ENCODE measurements at places on chromosomes 7 and 10. TPM values are rescaled to one million over a fixed set of nuclear protein-coding genes. Genes with fewer than 3 reads are reported as not detected.

LRRD1 gene
- total RNA-seq: not detected

NAT16 gene
- total RNA-seq: 0.26 TPM

NDUFB2 gene
- total RNA-seq: 140 TPM

VOPP1 gene
- 30.6 TPM for total RNA-seq

SLC26A5 gene
- total RNA-seq: not detected

PRPS1L1 gene
- not detected for total RNA-seq

HDAC9 gene
- 12.9 TPM for total RNA-seq

FIGNL1 gene
- total RNA-seq: 2.0 TPM

RSPH10B gene
- total RNA-seq: not detected

SLC16A12 gene
- 26.7 TPM for total RNA-seq

SYT15 gene
- total RNA-seq: 6.3 TPM

RBP4 gene
- total RNA-seq: 22.1 TPM

IFIT3 gene
- 2.3 TPM for total RNA-seq

PHYH gene
- total RNA-seq: 22.1 TPM

KCP gene
- total RNA-seq: 0.33 TPM

SLC39A12 gene
- total RNA-seq: not detected

ATP6V1F gene
- total RNA-seq: 45.8 TPM

- DNase-seq: no peak
Measured at GRCh38 chr7:24158975-24159374, 125.0 kb upstream of the NPY start.

DNA sequence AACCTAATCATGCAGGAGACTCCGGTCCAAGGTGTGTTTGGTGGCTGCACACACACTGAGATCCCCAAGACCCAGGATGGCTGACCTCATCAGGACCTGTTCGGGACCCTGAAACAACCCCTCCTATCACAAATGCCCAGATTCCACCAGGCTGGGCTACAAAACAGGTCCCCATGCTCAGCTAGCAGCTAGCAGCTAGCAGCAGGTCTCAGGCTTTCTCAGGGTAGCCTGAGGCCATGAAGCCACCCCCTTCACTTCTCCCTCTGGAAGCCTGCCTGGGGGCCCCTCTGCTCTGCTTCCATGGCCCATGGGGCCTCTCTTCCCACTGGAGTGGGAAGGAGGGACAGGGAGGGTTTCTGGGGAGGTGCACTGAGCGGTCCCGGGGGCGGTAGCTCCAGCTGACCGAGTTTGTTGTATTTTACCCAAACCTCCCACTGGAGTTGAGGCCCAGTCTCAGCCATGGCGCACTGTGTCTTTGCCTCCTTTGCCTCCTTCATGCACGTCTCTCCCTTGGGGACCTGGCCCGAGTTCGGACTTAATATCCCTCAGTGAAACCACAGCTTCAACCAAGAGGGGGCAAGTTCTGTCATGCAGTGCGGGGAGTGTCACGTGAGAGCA lies 95.1 kb upstream of the GPR26 start:
- DNase-seq: no peak

- no peak for DNase-seq
Measured at GRCh38 chr10:126384269-126384873, 3.9 kb downstream of the ADAM12 start.

- DNase-seq: no peak
Measured at GRCh38 chr10:2688958-2689357, 378.4 kb upstream of the PFKP start.

DNA sequence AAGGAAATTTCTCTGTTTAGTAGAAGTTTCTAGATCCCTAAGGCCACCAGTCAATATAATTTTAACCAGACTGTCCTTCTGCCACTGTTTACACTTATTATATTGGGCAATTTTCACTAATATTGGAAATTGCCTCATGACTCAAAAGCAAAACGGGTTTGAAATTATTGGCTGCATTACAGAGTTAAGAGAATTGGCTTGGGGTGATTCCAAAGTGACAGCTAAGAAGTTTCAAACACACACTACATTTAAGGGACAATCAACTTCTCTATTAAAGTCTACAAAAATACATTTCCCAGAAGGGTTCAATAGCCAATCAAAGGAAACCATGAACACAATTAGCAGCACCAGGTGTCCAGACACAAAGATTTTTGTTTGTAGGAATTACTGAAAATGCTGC lies 111.9 kb downstream of the NEBL start:
- no peak for DNase-seq

DNA sequence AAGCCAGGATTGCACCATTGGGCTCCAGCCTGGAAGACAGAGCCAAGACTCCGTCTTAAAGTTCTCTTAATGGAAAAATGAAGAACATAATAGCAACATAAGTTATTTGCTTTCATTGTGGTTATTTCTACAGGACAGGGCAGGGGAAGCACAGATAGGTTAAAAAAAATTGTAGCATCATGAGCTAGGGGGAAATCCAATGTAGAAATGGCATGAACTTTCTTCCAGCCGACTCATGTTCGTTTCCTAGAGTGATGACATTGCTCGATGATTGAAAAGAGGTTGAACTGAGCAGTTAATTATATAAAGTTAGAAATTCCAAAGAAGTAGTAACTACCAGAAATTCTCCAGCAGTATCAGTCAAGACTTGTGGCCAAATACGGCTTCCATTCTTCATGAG lies 64.9 kb downstream of the DAGLB start:
- no peak for DNase-seq

DNA sequence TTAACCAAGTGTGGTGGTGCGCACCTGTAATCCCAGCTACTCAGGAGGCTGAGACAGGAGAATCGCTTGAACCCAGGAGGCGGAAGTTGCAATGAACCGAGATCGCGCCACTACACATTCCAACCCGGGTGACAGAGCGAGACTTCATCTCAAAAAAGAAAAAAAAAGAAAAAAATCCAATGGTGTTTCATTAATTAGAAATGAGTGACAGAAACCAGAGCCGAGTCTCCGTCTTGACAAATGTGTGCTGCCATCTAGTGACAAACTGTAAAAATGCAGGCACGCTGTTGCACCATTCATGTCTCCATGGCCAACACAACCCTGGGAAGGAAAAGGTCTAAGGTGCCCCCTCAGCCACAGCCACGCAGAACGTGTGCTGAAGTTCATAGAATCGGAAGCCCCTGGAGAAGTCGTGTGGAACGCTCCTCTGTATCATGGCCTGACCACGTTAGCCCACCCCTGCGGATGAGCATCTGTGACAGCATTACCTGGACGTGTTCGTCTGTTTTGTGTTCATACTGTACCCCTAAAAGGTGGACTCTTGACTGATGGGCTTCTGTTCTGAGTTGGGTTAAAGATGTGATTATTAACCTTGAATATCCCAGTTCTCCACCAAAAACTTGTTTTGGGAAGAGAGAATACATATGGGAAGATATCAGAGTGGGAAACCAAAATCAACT lies 94.9 kb downstream of the LYZL2 start:
- DNase-seq: peak; percentile 75

DNA sequence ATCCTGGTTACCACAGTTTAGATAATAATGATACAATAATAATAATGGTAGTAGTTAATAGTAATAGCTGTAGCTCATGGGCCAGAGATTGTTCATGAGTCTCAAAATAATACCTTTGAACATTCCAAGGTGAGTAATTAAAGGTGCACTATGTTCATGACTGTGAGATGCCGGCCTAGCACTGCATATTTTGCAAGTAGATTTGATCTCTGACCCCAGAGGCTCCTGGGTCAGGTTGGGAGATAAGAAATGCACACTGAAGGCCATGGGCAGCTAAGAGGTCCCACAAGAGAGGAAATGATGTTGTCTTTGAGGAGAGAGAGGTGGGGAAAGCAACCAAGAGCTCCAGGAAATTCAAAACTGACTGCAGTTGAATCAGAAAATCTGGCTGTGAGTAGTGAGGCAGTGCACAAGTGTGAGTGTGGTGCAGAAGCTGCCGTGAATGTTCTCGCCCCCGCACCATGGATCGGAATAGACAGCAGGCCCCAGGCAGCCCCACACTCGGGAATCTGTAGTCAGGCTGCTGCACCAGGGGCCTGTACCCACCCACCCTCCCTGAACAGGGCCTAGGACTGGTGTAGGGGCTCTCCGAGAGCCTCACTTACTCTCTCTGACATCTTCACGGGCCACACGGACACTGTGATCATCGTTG lies 11.9 kb downstream of the CPXM2 start:
- DNase-seq: no peak

- DNase-seq: peak; percentile 42
Measured at GRCh38 chr10:98349508-98349922, 65.5 kb downstream of the PYROXD2 start.

DNA sequence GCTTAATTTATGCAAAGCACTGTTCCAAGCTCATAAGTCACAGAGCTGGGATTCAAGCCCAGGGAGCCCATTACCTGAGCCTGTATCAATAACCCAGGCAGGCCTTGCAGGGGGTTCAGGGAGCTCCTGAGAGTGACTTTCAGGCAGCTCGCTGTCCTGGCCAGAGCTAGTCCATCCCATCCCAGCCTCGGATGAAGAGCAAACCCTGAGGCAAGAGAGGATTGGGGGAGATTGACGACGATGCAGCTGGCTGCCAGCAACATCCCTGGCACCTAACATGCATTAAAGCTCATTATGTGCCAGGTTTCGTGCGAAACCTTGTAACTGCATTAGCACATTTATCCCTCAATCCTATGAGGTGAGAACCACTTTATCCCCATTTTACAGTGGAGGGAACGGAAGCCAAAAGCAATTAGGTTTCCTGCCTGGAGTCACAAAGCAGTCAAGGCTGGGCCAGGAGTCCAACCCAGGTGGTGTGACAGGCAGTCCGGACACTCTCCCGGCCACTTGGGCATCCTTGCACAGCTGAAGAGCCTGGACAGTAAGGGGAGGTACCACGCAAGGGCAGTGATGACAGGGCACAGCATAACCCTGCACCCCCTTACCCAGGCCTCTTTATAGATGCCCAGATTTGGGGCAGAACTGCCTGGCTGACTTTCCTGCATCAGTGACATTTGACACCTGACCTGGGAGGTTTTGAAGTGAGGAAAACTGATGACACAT lies 129.8 kb upstream of the CHST15 start:
- no peak for DNase-seq

DNA sequence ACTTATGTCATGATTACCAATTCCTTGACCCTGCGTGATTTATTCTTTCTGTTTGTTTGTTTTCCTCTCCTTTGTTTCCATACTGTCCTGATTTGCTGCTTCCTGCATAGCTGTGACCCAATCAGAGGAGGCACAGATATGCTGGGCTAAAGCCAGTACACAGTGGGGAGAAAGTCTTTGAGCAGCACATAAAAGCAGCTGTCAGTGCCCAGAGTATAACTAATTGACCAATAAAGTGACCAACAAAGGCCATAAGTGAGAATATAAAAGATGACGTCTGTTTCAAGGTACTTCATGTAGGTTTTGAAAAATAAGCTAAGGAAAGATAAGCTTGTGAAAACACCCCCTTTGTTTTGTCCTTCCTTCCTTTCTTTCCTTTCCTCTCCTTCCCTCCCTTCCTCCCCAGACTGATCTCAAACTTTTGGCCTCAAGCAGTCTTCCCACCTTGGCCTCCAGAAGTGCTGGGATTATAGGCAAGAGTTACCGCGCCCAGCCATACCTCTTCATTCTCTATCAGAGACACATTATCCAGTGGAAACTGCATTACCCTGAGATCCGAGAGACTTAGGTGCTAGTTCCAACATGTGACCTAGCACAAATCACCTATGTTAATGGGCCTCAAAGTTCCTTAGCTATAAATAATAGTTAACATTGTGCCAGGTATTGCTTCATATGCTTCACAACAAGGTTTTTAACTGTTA lies 17.0 kb downstream of the BCAP29 start:
- no peak for DNase-seq

DNA sequence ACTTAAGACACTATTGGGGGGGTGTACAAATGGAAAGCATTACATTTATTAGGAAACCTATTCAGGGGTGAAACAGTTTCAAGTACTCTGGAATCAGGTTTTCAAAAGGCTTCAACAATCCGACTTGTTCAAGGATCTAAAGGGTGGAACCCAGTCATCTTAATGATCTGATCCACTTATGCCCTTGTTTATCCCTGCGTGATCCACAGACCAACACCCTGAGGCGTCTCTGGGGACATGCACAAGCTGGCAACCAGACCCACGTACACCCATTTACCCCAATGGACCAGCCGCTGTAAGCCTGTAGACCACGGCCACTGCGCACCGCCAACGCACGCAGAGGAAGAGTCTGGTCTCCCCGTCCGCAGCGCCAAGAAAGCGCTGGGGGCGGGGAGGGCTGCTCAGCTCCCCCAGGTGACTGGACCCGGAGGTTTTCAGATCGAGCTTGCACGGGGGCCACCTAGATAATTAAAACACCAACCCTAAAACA lies 13.4 kb downstream of the HNRNPF start:
- peak; percentile 22 for DNase-seq

- no peak for DNase-seq
Measured at GRCh38 chr10:49394933-49395740, 752 bp downstream of the DRGX start.

DNA sequence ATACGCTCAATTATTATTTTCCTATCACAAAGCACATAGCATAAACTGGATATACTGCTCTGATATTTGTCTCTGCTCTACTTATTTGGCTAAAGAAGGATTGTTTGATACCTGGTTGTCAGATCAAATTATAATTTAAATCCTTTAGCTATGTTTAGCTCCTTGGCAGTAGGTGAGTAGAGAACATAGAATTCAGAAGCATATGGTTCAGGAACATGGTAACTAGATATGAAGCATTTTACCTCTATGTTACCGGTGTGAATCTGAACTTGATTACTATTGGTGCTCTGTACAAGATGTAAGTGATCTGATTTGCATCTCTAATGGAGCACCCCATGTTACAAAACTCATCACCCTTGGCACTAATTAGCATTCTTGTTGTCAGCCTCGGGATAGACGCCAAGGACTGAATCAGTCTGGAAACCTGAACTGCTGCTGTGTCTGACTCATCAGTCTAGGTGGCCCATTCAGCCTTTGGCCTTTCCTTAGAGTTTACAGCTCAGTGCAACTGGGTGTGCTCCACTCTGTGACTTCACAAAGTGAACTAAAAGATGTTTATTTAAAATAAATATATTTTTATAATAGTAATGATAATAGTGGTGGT lies 12.3 kb upstream of the MYPN start:
- peak; percentile 64 for DNase-seq

GRCh38 chr7:141651417-141651816 lies 50.5 kb downstream of the DENND11 start:
- no peak for DNase-seq

GRCh38 chr7:111029574-111030251 lies 61.2 kb upstream of the LRRN3 start:
- peak; percentile 10 for DNase-seq

Data from body of pancreas (tissue), 4 donors.